Lower leg skin (tissue), 4 donors: ENCODE measurements at places on chromosomes 2 and 18. TPM values are rescaled to one million over a fixed set of nuclear protein-coding genes. Genes with fewer than 3 reads are reported as not detected.

- DNase-seq: no peak
Observed at GRCh38 chr2:193668557-193669323, 1474.0 kb upstream of the TMEFF2 start.

GRCh38 chr2:174573621-174574081 lies 24.0 kb downstream of the WIPF1 start:
- no peak for DNase-seq

DNA sequence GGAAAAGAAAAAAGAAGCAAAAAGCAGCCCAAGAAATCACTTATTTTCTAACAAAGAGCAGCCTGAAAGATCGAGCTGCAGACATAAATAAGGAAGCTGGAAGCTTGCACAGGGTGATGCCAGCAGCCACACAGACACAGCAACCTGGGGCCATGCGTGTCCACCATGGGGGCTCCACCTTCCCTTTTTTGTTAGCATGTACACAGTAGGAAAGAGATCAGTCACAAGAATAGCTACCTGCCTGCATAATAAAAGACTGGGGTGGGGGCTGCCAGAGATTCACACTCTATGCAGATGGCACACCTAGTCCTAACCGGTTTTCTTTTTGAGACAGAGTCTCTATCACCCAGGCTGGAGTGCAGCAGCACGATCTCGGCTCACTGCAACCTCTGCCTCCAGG lies 2.9 kb upstream of the CNOT11 start:
- DNase-seq: no peak

DNA sequence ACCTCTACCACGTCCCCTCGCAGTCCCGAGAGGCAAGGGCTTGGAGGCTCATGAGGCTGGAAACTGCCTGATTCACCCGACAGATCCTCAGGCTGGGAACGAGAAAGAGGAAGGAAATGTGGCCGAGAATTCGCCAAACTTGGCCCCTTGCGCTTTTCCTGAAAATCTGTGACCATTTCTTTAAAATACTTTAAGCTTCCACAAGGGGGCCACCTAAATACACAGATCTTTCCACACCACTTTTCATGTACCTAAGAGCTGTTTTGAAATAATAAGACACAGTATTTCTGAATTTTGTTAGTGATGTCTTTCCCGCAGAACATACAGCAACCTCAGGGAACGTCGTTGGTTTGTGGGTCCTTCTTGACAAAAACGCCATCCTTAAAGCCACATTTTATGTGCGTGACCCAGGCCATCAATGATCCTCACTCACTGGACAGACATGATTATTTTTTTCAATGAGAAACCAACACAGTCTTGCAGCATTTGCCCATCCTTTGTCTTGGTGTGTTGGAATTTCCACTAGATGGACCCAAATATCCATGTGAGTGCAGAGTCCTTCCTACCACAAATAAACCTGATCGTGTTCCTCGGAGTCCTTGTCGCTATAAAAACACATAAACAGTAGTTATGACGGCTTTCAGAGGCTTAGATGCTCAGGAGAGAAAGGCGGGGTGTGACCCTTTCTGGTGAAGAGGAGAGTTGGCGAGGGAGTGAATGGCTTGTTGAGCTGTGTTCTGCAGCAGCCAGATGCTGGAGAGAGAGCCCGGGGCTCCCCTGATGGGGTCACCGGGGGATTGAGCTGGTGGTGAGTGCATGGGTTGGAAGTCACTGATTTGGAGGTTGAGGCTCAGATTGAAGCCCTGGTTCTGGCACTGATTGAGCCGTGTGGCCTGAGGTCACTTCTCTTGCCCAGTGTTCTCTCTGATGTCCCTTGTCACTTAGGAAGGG lies 25.0 kb downstream of the DCDC2C start:
- DNase-seq: no peak

DNA sequence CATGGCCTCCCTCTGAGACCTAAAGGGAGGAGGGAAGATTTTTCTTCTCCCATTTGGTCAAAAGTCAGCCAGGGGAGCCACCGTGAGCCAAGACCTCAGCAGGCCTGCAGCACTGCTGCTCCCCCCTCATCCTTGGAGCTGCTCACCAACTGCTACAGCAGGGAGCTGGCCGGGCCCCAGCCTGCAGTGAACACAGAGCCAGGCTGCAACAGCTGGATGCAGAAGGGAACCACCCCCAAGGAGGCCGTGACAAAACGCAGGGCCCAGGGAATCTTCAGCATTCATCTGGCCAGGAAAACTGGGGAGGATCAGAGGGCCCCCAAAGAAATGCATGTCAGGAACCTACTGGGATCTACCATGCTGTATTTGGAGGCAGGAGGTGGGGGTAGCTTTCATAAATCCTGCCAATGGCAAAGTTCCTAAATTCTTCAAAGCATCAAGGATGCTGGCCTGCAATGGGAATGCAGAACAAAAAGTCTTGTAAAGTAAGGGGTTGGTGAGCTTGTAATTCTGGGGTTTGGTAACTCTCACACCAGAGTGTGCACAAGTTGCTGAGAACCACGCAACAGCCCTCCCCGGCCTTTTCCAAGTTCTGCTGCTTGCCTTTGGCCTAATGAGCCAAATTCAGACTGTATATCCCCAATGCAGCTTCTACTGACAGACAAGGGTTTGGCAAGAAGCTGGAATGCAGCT lies 61.0 kb downstream of the CACNB4 start:
- no peak for DNase-seq

GRCh38 chr2:110800611-110801402 lies 68.4 kb downstream of the ACOXL start:
- DNase-seq: no peak

DNA sequence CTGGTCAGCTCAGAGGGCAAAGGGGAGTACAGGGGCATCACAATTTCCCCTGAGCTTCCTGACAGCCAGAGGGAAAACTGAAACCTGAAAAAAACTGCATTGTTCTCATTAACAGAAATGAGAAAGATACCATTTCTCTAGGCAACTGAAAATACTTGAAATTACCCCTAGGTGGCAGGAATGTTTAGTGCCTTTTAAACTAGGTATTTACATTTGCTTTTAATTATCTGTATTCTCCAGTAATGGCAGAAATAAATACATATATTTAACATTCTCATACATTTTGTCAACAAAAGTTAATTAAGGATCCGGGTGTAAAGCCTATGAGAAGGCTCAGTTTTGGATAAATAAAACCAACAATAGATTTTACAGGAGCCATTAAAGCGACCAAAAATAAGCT lies 34.5 kb downstream of the RPL31 start:
- no peak for DNase-seq

GRCh38 chr2:120310136-120310535 lies 35.8 kb upstream of the INHBB start:
- no peak for DNase-seq

DNA sequence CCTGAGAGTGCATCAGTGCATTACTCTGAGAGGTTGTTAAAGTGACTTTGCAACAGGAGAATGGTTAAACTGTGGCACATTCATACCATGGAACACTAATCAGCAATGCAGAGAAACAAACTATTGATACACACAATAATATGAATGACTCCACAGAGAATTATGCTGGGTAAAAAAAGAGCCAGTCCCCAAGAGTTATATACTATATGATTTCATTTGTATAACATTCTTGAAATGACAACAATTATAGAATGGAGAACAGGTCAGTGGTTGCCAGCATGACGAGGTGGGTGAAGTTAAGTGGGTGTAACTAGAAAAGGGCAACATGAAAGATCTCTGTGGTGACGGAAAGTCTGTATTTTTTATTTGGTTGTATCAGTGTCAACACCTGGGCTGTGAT lies 3.0 kb upstream of the NT5C1B start:
- no peak for DNase-seq

DNA sequence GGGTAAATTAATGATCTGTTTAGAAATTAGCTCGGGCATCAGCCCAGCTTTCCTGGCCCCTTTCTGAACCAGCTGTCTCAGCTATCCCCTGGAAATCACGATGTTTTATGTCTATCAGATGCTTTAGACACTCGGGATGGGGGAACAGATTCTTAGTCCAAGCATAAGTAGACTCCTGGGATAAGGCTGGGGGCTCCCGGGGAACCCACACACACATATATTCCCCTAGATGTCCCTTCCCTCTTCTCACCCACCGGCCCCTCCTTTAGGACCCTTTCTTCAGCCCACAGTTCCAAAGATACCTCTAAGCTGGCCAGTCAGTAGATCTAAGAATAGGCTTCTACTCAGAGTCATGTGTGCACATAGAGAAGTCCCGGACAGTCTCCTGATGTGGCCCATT lies 151.5 kb upstream of the COPS8 start:
- no peak for DNase-seq

DNA sequence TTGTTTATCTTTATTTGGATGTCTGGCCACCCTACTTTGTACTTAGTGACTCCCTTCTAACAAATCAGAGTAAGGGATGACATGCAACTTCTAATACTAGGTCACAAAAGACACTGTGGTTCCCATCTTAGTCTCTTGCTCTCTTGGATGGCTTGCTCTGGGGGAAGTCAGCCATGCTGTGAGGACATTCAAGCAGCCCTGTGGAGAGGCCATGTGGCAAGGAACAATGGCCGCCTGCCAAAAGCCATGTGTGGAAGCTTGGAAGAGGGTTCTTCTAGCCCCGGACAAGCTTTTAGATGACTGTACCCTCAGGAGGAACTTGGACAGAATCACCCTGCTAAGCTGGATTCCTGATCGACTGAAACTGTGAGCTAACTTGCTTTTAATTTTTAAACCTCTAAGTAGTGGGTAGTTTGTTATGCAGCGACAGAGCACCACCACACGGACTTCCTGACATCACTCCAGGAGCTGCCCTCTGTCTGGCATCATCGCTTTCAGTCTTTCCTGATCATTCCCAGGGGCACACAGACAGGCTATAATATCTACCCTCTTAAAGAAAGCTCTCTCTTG lies 116.8 kb upstream of the ODC1 start:
- no peak for DNase-seq

DNA sequence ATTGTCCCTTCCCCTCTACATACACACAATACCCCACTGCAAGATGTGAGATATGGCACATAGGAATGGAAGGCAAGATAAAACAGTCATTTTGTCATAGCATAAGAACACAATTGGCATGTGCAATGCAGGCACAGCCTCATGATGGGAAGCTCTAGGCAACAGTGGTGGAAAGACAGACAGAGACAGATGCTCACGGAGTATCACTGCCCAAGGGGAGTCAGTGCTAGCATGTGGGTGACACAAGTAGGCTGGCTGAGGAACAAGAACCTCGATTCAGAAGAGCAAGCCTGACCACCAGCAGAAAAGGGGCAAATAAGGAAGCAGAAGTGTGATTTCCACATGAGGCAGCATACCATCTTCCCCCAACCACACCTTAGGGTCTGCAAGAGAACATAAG lies 323.6 kb downstream of the PAX3 start:
- no peak for DNase-seq

DNA sequence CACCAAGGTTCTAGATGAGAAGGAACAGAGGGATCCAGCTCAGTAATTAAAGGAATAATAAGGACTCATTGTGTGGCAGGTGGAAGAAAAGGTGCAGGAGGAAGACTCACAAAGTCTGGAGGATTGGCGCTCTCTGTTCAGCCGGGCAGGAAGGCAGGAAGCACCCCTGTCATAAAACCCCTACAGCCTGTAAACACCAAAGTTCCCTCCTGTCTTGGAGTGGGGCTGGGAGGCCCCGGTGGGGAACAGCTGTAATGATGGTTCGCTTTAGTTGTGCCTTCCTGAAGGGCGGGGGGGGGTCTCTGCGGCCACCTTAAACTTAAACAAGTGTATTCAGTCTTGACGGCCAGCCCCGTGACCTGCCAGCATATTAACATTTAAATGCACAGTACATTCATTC lies 84.3 kb downstream of the GBX2 start:
- DNase-seq: no peak

GRCh38 chr18:39871961-39872360 lies 2083.1 kb upstream of the PIK3C3 start:
- DNase-seq: no peak

DNA sequence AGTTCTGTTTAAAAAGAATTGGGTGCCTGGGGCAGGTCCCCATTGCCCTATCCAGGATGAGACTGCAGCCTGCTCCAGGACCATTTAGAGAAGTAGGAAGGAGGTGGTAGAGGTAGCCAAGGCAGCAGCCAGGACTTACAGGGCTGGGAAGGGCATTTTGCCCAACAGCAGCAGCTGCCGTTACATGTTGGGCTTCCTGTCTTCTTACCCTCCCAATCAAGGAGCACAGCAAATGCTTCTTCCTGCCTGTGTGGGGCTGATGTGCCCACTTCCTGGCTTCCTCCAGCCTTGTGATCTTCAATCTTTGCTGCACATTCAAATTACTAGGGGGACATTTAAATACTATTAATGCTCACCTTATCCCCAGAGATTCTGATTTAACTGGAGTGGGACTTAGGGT lies 112.0 kb downstream of the QPCT start:
- DNase-seq: no peak

DNA sequence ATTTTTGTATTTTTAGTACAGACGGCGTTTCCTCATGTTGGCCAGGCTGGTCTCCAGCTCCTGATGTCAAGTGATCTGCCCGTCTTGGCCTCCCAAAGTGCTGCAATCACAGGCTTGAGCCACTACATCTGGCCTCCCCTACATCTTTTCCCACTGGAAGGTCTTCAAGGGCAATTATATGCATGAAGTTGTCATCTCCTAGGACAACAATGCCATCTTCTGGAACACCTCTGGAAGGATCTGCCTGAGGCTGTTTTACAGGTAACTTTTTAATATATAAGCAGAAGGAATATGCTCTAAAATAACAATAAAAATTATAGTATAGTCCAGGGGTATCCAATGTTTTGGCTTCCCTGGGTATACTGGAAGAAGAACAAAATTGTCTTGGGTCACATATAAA lies 321.4 kb downstream of the AFF3 start:
- DNase-seq: no peak

- no peak for DNase-seq
Observed at GRCh38 chr2:133780099-133780996, 212.1 kb upstream of the NCKAP5 start.

GRCh38 chr2:56118474-56118873 lies 65.3 kb upstream of the CCDC85A start:
- DNase-seq: no peak

- DNase-seq: no peak
Observed at GRCh38 chr2:11577101-11577883, 43.4 kb downstream of the GREB1 start.

- DNase-seq: no peak
Observed at GRCh38 chr18:48589797-48590519, 51.1 kb downstream of the CTIF start.

- no peak for DNase-seq
Observed at GRCh38 chr2:67669168-67669567, 272.0 kb downstream of the ETAA1 start.

DNA sequence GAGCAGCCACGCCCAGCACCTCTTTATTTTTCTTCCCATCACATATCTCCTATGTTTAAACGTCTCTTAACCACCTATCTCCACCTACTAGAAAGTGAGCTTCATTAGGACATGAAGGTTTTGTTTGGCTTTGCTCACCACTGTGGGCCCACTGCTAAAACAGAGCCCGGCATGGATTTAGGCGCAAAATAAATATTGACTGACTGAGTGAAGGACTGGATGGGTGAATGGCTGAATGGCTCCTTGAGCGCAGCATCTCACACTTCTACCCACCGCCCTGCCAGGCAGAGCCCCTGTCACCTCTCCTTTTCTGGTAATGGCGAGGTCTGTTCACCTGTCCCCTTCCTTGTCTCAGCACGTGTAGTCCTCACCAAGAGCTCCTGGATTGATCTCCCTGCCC lies 10.1 kb downstream of the CAPG start:
- no peak for DNase-seq

GRCh38 chr2:45469314-45470099 lies 141.6 kb downstream of the SRBD1 start:
- no peak for DNase-seq

UGT1A6 gene
- 11.5 TPM for total RNA-seq

COL5A2 gene
- total RNA-seq: 29.5 TPM

G6PC2 gene
- total RNA-seq: not detected

THSD7B gene
- total RNA-seq: not detected

IL37 gene
- 315 TPM for total RNA-seq

TPO gene
- total RNA-seq: 1.1 TPM

FOSL2 gene
- total RNA-seq: 423 TPM
